ENCODE measurements at places on chromosomes 7 and 10. TPM values are rescaled to one million over a fixed set of nuclear protein-coding genes. Genes with fewer than 3 reads are reported as not detected.

Gene PCDH15
- not detected for total RNA-seq

Gene STEAP1
- 23.4 TPM for total RNA-seq

Gene ZNF37A
- 10.1 TPM for total RNA-seq

GRCh38 chr10:94105226-94105625 lies 111.5 kb downstream of the PLCE1 start:
- DNase-seq, result no peak

DNA sequence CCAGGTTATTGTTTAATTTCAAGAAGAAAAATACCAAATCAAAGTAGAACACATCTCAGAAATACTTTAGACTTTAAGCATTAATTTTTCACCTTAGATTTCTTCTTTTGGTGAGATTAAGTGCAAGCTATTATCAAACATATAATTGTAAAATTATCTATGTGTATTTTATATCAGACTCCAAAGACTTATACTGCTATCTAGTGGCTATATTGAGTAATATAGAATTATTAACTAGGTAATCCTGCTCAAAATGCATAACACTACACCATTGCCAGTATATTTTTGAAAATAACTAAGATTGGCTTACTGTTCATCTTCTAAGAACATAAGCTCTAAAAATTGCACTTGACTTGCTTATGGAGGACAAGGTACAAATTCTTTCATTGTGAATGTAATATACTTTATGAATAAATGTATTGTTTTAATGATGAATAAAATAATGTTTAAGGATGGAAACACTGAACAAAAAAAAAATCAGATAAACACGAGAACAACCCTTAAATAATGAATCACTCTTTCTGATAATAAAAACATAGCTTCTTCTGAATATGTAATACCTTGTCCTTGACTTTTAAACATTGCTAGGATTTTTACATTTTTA lies 86.7 kb upstream of the GNAI1 start:
- DNase-seq, result no peak

Measured in foreskin keratinocyte (primary cell).